ENCODE measurements at places on chromosomes 3 and 15.
A peak's percentile ranks its signal among the peaks of the same experiment; 100 is the strongest.

DNA sequence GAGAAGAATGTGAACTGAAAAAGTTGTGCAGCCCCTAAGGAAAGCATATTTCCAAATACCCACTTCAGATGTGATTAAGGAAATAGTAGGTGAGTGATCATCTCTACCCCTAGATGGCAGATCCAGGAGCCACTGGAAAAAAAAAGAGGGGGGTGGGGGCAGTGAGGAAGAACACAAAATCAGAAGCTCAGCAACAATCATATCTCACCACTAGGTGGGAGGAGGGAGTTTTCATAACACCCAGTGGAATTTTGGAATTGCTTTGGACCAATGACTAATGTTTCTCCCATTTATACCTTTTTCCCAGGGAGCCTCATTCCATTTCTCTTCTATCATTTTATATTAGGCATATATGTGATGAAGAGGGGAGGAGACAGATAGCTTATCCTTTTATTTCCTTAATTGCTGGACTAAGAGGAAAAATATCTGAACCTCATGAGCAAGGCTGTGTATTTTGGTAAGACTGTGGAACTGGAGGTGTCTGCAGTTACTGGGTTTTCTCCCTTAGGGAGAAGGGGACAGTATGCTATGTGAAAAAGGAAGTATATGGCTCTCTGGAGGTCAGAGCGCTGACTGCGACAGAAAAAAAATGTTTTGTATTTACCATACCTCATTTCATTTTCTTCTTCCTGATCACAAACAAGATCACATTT lies 363.4 kb downstream of the GAP43 start:
- DNase-seq: no peak

- DNase-seq: no peak
Observed at GRCh38 chr15:49044766-49045606, 1.3 kb downstream of the SECISBP2L start.

- no peak for DNase-seq
Observed at GRCh38 chr3:99529265-99529664, 109.1 kb upstream of the COL8A1 start.

DNA sequence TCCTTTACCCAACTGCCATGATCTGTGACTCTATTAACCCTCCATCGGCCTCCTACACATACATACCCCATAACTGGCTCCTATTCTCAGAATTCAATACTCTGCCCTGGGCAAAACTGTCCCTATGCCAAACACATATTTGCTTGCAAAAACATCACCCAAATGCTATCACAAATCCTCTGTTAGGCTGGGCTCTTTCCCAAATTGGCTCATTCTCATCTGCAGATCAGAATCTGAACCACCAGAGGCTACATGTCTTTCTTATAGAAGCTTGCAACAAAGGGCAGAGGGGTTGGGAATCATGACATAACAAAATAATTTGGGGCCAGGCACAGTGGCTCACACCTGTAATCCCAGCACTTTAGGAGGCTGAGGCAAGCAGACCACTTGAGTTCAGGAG lies 45.4 kb upstream of the GOLM2 start:
- no peak for DNase-seq

GRCh38 chr3:39961230-39961629 lies 151.8 kb downstream of the MYRIP start:
- DNase-seq: no peak

DNA sequence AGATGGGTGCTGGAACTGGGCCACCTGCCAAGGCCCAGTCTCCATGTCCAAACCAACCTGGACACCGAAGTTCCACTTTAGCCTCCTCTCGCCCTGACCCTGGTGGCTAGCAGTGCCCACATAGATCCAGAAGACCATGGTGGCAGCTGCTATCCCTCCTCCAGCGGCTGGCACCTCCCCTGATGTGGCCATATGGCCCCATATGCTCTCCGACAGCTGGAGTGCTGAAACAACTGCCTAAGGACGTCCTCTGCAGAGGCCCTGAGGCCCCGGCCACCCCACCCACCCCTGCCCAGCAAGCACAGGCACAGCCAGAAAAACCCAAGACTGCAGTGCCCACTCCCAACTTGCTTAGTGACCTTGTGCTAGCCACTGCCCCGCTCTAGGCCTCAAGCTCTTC lies 182.3 kb upstream of the LINGO1 start:
- DNase-seq: no peak

- no peak for DNase-seq
Observed at GRCh38 chr15:60762167-60762566, 283.2 kb upstream of the ICE2 start.

GRCh38 chr3:26838026-26838425 lies 215.5 kb downstream of the LRRC3B start:
- DNase-seq: no peak

GRCh38 chr3:183762304-183762703 lies 63.1 kb downstream of the MAP6D1 start:
- DNase-seq: no peak

DNA sequence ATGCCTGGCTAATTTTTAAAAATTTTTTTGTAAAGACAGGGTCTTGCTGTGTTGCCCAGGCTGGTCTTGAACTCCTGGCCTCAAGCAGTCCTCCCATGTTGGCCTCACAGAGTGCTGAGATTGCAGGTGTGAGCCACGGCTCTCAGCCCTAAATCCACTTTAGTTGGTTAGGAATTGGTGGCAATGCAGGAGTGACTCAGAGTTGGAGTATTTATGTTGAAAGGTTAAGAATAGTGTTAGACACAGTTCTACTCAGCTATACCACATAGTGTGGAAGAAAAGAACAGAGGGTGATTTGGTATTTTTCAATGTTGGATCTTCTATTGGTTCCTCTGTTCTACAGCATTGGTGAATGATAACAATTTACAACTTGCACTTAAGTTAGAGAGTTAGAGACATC lies 7.6 kb downstream of the ZNF639 start:
- DNase-seq: no peak

GRCh38 chr3:184405075-184406030 lies 25.5 kb downstream of the CHRD start:
- DNase-seq: no peak

- no peak for DNase-seq
Observed at GRCh38 chr3:195148549-195148948, 122.4 kb downstream of the XXYLT1 start.

DNA sequence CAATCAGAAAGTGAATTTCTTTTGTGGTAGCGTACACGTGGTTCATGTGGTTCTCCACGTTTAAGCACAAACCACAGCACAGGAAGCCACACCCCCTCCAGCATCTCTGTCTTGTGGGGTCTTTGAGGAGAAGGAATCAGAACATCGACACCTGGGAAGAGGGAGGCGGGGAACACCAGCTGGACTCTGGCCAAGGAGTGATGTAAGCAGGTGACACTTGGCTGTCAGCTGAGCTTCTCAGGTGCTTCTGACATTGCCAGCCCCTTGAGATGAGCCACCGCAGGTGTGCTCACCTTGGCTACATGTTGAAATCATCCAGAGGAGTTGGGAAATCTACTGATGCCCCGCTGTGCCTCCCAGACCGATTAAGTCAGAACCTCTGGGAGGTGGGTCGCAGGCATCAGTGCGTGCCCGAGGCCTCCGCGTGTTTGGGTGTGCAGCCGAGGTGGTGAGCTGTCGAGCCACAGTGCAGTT lies 85.0 kb downstream of the FAM81A start:
- DNase-seq: no peak

- no peak for DNase-seq
Observed at GRCh38 chr3:8635125-8635524, 9.5 kb downstream of the SSUH2 start.

DNA sequence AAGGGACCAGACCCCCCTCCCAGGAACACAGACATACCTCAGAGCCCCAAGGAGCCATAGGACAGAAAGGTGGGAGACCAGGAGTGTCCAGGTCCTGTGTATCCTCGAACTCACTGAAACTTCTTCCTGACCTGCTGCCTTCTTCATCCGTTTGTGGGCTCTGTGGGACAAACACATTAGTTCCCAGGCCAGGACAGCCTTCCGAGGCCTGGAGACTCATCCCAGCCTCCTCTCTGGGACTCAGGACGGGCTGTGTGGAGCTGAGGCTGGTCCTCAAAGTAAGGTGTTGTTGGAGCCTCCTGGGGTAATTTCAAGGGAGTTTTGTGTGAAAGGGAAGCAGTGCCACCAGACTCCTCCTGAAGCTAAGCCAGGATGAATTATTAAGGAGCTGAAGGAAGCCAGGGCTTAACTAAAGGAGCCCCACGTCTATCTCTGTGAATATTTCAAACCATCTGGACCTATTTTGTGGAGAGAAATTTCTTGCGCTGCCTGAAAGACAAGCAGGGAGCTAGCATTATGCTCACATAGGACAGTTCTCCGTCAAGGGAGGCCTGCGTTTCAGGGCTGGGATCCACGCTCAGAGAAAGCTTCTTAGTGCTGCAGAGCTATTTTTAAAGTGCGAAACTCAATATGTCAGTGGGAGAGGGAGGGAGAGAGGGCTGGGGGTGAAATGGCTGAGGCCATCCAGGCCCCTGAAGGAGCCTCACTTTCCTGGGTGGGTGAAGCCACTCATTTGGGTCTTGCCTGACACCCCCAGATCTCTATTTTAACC lies 29.8 kb upstream of the PLA2G4E start:
- peak; percentile 78 for DNase-seq

Measured in lower leg skin (tissue), 4 donors.